ENCODE measurements at places on chromosomes 16 and 17.

- DNase-seq = no peak
Observed at GRCh38 chr16:68347605-68348004, 36.8 kb downstream of the PRMT7 start.

- no peak for DNase-seq
Observed at GRCh38 chr17:79251824-79252223, 177.2 kb downstream of the ENGASE start.

GRCh38 chr16:11404603-11405002 is 59.3 kb downstream of the RMI2 start:
- no peak for DNase-seq

GRCh38 chr17:54257440-54257839 is 434.7 kb downstream of the KIF2B start:
- DNase-seq = no peak

Measured in kidney (tissue), 22 donors.